SW480 (cell line): ENCODE measurements at places on chromosomes 6 and 20.

- DNase-seq: no peak
These were observed 24.2 kb downstream of the MDGA1 start for GRCh38 chr6:37673436-37673835.

DNA sequence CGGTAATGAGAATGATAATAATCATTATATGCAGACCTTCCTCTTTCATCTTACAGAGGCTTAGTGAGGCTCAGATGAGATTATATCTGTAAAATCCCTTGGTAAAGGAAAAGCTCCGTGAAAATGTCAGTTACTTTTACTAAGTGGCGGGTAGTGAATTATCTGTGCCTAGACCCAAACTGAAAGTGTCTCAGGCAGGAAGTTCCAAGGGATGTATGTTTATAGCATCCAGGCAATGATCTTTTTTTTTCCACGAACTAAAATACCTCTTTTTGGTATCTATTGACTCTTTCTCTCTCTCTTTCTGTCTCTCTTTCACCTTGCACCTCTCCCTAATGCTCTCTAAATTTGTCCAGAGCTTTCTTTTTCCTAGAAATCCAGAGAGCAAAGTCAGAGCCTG, 5.0 kb downstream of the TCF21 start:
- DNase-seq: no peak

DNA sequence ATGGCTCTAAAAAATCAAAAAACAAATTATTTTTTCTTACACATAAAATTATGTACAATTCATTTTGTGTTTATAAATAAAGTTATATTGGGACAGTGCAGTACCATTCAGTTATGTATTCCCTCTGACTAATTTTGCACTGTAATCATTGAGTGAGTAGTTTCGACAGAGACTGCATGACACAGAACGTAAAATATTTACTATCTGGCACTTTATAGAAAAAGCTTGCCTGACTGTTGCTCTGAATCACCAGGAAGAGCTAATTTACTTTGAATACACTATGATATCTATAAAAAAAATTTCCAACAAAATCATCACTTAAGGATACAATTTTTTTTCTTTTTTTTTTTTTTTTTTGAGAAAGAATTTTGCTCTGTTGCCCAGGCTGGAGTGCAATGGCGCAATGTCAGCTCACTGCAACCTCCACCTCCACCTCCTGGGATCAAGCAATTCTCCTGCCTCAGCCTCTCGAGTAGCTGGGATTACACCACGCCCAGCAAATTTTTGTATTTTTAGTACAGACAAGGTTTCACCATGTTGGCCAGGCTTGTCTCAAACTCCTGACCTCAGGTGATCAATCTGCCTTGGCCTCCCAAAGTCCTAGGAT, 11.0 kb upstream of the KHDC1L start:
- no peak for DNase-seq

DNA sequence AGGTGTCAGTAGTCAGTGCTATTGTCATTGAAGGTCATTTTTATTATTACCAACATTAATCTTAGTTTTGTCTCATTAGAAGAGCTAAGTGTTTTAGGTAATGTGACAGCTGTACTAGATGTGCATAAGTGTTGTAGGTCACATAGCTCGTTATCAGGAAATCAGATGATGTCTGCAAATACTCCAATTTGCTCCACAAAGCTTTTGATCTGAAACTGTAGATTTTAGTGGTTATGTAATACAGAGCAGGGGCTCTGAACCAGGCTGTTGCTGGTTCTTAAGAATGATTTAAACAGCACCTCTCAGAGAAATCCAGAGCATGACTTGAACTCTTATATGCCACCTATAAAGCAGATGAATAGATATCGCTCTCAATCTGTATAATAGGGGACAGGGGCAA, 2.5 kb downstream of the IL17F start:
- no peak for DNase-seq

DNA sequence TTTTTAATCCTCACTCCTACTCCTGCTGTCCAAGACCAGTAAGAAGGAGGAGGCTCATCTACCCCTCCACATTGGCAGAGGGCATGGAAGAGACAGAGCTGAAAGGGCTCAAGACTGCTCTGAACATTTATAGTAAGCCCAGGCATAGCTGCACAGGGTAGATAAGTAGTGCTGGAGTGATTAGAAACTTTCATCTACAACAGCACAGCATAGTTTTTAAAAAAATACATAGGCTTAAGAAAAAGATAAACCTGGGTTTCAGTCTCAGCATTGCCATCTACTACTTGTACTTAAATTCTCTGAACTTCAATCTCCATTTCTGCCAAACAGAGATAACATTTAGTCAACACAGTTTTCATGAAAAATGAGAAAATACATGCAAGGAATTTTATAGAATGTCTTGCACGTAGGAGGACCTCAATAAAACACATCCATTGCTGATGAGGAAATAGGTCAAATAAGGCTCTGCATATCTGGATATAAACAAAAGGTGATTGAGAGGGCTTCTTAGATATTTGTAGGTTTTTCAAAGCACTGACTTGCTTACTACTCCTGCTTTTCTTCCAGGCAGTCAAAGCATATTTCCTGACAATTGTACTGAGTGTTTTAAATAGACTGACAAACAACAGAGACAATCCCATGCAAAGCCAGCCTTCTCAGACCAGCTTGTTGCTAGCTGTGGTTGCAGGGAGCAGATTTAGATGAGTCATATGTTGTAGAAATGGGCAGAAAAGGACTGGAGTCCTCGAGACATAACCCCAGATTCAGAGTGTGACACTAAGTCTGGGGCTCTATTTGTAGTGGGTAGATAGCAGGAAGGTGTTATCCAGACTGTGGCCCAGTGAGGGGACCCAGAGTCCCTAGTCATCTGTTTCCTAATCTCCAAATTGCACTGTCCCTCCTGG, 107.4 kb upstream of the TAB2 start:
- DNase-seq: no peak

- no peak for DNase-seq
These were observed 42.0 kb downstream of the UQCC1 start for GRCh38 chr20:35369804-35370203.

- no peak for DNase-seq
These were observed 94.4 kb upstream of the ADGRF4 start for GRCh38 chr6:47603995-47604394.

DNA sequence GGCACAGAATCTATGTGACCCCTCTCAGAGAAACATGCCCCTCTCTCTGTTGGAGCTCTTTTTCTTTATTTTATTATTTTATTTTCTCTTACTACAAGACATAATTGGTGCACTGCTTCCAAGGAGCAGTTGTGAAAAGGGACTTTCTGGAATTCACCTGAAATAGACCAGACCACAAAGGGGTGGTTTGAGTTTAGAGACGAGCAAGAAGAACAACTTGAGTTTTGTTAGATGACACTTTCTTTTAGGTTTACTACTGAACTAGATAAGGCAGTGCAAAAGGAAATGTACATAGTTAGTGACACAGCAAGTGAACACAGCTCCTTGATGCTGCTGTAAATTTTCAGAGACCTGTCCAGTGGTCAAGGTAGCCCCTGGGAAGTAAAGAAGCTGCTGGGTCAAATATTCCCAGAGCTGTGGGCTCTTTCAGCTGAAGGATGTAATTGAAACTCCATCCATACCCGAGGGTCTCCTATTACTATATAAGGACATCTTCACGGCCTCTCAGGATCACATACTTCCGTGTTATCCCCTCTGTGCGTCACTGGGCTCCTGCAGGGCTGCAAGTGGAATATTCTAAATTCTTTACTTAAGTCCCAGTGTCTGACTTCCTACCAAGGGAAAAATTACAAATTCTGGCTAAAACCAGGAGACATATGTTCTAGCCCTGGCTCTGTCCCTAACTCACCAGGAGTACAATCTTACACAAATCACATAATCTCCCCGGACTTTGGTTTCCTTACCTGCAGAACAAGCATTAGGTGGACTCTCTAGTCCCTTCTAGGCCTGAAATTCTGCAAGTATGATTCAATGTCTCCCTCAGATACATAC, 69.1 kb upstream of the ADTRP start:
- no peak for DNase-seq

DNA sequence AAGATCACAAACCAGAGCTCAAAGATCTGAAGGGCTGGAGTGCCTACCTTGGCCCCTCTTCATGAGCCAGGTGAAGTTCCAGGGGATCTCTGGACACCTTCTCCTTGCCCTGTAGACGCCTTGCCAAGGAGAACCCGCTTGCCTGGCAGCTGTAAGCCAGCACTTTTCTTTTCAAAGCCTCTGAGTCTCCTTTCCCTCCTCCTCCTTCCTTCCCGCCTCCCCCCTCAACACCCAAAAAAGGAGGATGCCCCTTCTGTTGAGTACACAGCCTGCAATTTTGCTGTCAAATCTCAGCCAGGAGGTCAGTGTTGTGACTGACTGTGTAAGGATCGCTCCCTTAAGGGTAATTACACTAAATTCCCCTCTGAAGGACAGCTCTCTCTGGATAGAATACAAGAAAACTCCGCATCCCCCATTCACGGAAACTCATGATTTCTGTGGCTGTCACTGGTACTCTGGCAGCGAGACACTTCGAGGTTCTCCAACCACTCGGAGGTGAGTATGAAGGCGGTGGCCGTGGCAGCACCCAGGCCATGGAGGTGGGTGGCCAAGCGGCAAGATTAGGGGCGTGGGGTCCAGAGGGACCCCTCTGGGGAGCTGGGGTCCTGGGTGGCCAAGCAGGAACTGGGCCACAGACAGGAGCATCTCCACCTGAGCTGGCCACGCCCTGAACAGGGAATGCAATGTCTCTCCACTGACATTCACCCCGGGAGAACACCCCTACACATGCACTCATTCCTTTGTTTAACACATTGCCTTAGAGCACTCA, 23.2 kb upstream of the FOXP4 start:
- DNase-seq: no peak

DNA sequence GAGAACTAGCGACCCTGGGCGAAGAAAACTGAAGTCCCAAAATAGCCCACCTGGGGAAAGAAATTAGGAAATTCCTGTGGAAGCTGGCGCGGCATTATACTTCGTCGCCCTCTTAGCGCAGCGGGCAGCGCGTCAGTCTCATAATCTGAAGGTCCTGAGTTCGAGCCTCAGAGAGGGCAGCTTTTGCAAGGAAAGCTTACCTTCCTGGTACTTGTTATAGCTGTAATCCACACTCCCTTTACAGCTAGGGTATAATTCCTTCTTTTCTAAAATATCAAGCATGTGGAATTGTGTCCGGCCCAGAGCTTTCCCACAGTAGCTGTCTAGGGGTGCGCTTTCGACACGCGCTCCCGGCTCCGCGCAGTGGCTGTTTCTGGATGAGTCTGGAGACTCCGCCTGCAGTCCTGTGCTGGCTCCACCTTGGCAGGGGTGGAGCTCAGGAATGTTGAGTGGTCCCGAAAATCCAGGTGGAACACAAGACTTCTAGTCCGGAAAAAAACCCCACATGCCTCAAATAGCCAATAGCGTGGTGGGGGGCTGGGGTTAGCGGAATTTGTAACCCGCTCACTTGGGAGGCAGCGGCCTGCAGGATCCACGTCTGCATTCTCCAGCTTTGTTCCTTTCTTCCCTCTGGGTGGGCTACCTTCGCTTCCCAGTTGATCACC, 83.7 kb upstream of the ZNF322 start:
- DNase-seq: no peak

- DNase-seq: no peak
These were observed 20.7 kb upstream of the CDC5L start for GRCh38 chr6:44366781-44367180.

DNA sequence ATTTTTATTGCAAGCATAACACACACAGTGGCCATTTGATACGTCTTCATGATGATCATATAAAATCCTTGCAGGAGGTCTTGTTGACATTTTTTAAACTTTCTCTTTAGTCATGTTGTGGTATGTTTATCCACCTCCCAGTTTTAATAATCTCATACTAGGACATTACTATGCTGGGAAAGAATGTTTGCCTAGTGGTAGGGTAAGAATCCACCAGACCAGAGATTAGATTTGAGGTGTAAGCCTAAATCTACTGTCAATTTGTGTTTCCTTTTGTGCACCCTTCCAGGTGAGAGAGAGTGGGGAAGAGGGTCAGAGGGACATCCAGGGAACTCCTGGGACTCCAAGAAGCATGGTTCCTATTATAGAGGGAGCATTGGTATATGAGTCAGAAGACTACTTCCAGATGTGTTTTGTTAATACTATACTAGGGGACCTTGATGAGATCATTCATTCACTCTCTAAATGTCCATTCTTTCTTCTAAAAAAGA, 298.3 kb upstream of the SASH1 start:
- no peak for DNase-seq
